ENCODE measurements at places on chromosomes 4 and X.

- DNase-seq = no peak
These were observed 127.0 kb downstream of the STOX2 start for GRCh38 chr4:184032091-184032490.

DNA sequence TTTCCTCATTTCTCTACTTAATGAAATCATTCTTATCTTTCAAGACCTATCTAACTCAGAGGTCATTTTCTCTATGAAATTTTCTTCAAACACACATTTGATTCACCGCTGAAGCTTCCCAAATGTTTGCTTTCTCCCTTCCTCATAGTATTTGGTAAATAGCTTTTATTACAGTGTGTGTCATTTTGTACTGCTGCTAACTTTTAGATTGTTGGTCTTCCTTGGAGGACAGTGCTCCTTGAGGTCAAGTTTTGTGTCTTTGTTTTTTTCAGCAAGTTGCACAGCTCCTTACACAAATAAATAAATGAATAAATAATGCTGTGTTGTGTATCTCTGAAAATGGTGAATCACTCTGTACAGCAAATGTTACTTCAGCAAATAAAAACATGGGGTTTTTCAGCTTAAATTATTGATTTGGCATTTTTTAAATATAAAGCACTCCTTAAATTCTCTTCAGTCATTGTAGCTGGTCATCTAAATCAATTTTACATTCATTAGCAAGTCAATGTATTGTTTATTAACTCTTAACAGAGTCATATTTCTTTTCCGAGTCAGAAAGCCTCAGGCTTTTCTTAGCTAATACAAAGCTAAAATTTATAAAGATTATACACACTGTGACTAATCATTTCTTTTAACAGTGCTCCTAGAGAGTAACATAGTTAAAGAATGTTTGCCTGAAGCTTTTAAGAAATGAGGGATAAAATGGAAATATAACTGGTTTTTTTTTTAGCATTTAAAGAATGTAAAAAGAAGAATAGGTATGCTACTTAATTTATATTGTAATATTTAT, 30.1 kb upstream of the MAD2L1 start:
- no peak for DNase-seq

DNA sequence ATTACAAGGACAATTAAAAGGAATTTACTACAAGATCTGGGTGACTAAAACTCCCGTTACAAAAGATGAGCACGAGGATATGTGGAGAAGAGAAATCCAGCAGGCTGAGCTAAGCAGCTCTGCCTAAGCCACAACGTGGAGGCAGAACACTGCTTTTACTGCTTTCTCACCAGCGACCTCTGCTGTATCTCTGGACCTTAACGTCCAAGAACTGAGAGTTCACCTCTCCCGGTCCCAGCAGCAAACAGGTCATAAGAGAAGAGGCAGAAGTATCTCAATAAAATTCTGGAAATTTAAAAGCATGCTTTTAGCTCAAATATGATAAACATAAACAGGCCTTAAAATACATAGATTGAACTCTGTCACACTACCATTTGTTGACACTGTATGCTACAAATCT, 81.0 kb downstream of the ADGRA3 start:
- DNase-seq = no peak

DNA sequence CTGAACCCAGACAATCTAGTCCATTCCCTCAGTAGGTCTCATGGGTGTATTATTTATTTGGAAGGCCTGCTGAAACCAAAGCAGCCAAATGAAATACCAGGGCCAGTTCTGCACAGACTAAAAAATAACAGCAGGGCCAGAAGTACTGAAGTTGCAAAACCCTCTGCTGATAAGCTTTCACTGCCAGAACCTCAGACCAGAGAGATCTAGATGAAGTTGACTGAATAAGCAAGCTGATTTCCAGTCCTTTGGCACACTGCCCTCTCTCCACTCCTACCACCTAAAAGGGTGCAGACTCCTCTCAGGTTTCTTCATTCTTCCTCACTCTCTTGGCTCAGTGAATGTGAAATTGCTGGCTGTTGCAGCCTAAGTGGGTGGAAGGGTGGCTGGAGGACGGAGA, 276.7 kb upstream of the KLF3 start:
- DNase-seq = no peak

GRCh38 chr4:3447431-3448395, 5.9 kb downstream of the HGFAC start:
- no peak for DNase-seq

GRCh38 chr4:108532738-108533137, 87.6 kb upstream of the RPL34 start:
- no peak for DNase-seq

GRCh38 chr4:71275570-71275969, 63.2 kb upstream of the SLC4A4 start:
- DNase-seq = peak; percentile 12

DNA sequence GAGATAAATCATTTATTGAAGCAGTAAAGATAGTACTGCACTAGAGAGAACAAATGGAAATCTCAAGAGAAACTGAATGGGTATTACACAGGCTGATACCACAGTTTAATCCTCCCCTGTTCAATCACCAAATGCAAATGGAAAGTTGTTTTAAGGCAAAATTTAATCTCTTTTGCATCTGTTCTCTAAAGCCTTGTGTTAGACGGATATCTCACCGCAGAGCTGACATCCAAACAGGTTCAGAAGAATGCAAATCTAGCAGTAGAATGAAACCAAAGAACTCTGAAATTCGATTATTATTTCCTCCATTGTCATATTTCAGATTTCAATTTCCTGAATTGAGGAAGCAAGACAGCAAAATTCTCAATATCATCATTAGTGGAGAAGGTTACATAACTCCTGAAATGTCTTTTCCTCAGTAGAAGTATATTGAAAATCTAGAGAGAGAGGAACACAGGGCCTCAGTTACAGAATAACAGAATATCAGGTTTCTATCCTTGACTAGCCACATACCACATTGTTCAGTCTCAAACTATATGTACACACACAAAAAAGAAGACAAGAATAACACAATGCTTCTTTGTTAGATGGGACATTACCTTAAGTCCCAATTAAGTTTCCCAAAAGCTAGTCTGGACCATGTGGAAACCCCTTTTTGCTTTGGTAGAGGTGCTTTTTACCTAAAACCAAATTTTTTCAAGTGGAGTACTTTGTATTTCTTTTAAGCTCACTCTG, 94.1 kb upstream of the BANK1 start:
- DNase-seq = no peak

DNA sequence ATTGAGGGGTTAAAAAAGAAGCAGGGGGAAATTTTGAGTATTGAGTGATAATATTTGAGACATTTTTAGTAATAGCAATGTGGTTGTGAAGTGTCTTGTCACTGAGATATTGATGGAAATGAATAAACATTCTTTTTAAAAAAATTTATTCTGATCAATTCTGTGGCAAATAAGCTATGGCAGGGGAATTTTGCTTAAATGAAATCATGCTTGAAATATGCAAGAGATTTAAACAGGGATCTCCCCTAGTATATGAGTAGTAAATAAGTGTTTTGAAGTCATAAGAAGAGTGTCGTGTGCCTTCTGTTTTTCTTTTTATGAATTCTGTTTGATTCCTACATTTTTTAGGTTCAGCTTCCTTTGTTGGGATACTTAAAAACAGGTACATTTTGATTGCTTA, 23.2 kb downstream of the IL15 start:
- no peak for DNase-seq

DNA sequence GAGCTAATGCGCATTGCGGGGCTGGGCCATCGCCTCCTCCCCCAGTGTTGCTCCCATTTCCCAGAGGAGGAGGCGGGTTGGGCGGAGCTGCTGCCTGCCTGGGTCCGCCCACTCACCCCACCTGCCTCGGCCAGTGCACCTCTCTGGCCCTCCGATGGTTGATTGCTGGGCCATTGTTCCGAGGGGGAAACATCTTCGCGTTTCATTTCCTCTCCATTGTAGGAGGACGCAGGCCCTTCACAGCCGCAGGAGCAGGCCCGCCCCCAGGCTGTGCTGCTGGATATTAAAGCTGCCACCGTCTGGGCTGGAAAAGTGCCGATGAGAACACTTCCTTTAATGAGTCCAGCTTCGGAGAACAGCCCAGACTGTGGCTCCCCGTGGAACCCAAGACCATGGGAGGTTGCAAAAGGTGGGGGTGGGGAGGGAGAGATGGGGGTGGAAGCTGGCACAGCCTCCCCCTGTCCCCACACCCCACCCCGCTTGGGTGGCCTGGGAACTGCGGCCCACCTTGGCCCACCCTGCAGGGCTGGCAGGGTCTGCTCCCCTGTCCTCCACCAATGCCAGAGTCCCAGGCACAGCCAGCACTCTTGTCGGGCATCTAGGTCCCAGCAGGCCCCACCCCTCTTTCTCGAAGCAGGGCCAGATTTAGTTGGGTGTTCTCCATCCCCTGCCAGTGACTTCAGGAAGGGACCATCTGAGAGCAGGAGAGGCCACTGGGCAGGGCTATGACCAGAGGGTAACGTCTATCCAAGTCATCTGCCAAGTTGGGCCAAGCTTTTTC, 96.6 kb downstream of the ADRA2C start:
- DNase-seq = no peak

GRCh38 chr4:152515678-152516077, 20.2 kb downstream of the FBXW7 start:
- DNase-seq = no peak

GRCh38 chr4:29131304-29131703, 1588.9 kb upstream of the PCDH7 start:
- no peak for DNase-seq

DNA sequence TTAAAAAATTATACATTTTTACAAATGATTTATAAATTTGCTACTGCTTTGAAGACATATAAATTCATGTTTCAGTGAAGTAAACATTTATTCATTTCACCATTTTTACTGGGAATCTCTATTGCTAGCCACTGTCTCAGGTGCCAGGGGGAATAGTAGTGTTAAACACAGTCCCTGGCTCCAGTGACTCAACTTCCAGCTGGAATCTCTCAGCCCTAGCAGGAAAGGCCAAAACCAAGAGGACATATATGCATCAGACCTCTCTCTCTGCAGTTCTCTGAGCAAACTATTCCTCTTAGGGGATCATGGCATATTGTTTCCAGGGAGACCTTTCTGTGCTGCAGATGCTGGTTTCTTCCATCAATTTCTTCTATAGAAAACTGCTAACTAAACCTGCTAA, 1009.0 kb upstream of the LCORL start:
- DNase-seq = no peak

GRCh38 chrX:43808231-43808630, 74.0 kb downstream of the MAOB start:
- no peak for DNase-seq

DNA sequence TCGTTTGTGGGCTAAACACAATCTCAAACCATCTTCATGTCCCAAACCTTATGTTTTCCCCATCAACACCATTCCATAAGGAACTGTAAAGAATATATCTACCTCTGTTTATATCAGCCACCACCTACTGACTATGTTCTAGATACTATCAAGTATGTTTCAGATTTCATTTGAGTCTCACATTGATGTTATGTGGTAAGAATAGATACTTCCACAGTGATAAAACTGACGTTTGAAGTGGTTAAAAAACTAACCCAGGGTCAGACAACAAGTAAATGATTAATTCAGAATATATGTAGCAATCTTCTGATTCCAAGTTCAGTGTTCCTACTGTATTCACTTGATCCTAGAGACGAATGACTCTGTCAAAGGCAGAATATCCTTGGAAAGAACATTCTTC, 156.8 kb upstream of the RASGEF1B start:
- no peak for DNase-seq

DNA sequence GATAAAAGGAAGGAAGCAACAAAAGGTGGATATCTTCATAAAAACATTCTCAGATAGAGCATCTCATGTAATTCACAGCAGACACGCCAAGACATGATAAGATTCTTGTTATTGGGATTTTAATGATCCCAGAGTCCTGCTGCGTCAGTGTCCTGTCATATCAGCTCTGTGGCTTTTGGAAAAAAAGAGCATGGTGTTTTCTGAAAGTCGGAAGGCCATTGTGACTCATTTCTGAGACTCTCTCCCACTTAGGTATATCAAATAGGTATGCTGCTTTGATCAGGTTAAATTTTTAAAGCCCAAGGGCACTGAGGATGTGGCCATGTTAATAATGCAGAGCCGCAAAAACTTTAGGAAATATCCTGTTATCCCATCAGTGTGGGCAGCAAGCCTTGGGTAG, 481.0 kb downstream of the KCNIP4 start:
- DNase-seq = no peak

- DNase-seq = no peak
These were observed 41.1 kb downstream of the CBLL2 start for GRCh38 chrX:22313766-22314165.

DNA sequence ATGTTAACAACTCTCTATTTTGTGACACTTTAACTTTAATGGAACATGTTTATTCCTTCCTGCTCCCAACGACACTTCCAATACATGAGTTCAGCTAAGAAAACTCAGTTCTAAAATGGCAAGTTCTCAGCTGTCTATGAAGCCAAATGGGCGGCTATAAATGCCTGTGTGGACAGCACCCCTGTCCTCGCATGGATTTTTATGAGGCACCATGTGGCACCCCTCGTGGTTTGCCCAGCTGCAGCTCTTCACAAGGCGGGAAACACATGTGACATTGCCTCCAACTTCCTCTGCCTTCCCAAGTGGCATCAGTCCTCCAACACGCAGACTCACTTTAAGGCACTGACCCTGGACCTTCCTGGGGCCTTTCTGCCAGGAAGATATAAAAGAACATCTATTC, 48.0 kb downstream of the SH3RF1 start:
- DNase-seq = no peak

- no peak for DNase-seq
These were observed 56.1 kb downstream of the SLC7A11 start for GRCh38 chr4:138185859-138186645.

GRCh38 chrX:137563681-137564651, 2.0 kb upstream of the ZIC3 start:
- no peak for DNase-seq

DNA sequence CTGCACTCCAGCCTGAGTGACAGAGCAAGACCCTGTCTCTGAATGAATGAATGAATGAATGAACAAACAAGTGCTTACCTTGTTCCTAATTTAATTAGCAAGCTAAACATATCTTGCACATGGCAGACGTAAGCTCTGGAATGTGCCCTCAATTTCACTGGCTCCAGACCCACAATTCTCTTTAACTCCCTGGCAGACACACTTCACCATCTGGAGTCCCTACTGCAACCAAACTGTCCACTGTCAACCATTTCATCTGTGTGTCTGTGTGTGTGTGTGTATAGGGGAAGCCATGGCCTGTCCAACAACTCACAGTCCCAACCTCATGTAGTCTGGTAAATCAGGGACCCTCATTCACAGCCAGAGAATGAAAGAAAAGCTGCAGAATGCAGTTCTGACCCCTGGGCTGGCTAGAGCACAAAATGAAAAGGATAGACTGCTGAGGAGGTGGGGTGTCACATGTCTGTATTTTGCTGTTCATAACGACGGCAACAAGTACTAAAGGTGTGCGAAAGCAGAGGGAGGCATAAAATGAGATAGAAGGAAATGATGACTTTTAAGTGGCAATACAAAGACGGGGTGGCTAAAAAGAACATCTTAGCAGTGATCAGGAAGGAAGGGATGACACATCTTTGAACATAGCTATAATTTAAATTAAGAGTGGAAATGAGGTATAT, 114.1 kb downstream of the TSPAN5 start:
- DNase-seq = no peak

GRCh38 chrX:114127411-114128025, 456.4 kb upstream of the HTR2C start:
- no peak for DNase-seq

All from CD4-positive, alpha-beta T cell treated with Interleukin-10 for 1 hour (primary cell).